ENCODE measurements at places on chromosomes 7 and 10.

GRCh38 chr7:74006451-74007241, 21.3 kb upstream of the ELN start:
- no peak for DNase-seq

- DNase-seq, result no peak
These were observed 32.0 kb downstream of the MALSU1 start for GRCh38 chr7:23331132-23331531.

- no peak for DNase-seq
These were observed 1.8 kb downstream of the HOXA2 start for GRCh38 chr7:27100694-27101170.

- DNase-seq, result no peak
These were observed 97.0 kb downstream of the LHPP start for GRCh38 chr10:124558339-124559321.

GRCh38 chr7:48217753-48218152, 46.5 kb downstream of the ABCA13 start:
- DNase-seq, result no peak

- no peak for DNase-seq
These were observed 37.3 kb downstream of the TWIST1 start for GRCh38 chr7:19080093-19080492.

DNA sequence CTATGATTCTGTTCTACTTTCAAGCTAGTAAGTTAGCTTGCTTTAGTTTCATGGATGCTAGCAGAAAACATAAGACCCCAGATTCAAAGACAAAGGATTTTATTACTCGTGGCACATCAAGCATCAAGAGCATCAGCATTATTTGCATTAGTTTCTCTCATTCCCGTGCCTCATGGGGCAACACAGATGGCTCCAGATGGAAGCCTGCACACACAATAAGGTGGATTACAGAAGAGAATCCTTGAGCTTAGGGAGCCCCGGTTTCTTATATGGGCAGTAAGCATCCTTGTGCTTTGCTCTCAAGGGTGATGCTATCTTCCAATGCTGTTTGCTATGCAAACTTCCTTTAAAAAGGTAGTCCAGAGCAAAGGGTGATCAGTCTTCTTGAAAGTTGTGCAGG, 10.7 kb upstream of the CAPZA2 start:
- no peak for DNase-seq

DNA sequence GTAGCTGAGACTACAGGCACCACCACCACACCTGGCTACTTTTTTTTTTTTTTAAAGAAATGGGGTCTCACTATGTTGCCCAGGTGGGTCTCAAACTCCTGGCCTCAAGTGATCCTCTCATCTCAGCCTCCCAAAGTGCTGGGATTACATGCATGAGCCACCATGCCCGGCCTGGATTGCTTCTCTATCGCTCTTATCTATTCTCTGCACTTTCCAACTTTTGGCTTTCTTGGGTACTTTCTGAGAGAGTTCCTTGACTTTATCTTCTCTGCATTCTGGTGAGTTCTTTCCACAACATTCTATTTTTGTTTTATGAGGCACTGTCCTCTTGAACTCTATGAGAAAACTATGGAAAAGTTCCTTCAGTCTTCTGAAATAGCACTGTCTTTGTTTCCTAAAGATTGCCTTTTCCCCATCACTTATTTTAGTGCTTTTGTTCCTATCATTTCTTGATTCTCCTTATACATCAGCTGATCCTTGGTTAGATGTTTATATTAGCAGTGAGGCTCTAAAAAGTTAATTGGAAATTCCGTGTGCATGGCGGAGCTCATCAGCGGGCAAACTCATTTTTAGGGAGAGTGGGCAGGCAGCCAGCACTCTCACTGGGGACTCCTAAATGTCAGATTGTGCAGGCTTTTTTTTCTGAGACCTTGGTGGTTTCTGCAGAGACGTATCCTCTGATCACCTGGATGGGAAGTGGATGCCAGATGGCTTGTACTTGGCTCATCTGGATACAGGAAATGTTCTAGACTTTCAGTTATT, 43.9 kb downstream of the HIP1 start:
- no peak for DNase-seq

DNA sequence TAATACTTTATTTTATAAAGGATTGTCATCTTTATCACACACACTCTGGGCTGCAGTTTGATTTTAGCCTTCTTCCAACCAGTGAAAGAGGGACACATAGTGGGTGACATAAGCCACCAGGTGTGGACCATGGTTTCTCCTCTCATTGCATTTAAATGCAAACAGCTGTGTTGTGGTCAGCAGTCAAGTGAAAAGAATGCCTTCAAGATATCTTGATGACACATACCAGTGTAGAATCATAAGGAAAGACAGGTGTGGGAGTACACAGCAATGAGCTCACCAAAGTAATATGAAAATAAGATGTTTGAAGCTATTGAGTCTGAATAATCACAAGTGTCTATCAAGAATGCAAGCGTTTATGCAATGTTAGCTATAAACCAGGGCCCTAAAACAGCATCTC, 580.0 kb downstream of the XPNPEP1 start:
- DNase-seq, result no peak

DNA sequence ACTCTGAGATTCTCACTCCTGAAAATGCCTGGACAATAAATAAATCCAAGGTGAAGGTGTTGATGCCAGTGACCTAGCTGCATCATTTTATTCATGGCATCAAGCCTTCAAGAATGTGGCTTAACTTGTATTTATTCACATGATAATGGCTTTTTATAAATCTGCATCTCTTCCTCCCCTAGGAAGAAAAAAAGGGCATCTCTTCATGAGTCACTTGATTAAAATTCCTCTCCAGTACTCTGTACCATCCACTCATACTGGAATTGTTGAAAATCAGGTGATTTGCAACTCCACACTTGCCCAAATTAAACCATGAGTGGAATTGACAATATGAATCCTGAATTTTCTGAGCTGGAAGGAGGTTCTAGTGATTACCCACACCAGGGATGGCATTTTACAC, 30.2 kb downstream of the PTPRE start:
- no peak for DNase-seq

- DNase-seq, result no peak
These were observed 27.3 kb downstream of the BAMBI start for GRCh38 chr10:28704464-28705161.

DNA sequence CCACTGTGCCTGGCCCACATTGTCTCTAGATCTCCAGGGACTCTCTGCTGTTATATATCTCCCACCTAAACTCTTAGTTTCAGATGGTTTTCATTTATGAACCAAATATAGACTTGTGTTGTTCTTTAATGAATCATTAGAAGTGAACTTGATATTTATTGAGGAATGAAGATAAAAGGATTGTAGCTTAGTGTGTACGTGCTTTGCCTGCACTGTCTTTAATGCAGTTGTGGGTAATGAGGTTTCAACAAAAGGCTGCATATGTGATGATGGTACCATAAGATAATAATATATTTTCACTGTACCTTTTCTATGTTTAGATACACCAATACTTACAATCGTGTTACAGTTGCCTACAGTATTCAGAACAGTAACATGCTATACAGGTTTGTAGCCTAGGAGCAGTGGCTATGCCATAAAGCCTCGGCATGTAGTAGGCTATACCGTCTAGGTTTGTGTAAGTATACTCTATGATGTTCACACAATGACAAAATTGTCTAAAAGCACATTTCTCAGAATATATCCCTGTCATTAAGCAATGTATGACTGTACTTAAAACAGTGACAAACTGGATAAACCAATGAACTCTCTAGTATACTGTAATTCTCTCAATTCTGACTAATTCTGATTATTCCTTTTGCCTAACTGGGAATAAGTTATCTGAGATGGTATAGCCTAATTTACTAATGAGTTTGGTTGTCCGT, 25.2 kb downstream of the VCL start:
- DNase-seq, result no peak

DNA sequence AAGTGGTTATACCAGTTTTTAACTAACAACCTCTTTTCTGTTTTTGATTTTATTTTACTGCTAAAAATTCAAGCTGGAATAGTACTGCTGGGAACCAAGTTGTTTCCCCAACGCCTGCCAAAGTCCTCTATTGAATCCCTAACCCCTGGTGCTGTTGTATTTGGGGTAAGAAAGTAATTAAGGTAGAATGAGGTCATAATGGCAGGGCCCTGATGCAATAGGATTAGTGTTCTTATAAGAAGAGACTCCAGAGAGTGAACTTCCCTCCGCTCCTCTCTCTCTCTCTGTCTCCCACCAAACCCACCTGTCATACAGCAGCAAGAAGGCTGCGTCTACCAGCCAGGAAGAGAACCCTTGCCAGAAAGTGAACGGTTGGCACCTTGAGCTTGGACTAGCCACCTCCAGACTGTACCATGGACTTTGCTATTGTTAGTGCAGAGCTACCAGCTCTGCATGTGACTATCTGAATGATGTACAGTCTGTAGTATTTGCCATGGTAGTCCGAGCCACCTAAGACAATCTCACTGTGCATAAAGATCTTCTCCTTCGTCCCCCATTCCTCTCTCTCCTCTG, 86.5 kb upstream of the KLF6 start:
- no peak for DNase-seq

DNA sequence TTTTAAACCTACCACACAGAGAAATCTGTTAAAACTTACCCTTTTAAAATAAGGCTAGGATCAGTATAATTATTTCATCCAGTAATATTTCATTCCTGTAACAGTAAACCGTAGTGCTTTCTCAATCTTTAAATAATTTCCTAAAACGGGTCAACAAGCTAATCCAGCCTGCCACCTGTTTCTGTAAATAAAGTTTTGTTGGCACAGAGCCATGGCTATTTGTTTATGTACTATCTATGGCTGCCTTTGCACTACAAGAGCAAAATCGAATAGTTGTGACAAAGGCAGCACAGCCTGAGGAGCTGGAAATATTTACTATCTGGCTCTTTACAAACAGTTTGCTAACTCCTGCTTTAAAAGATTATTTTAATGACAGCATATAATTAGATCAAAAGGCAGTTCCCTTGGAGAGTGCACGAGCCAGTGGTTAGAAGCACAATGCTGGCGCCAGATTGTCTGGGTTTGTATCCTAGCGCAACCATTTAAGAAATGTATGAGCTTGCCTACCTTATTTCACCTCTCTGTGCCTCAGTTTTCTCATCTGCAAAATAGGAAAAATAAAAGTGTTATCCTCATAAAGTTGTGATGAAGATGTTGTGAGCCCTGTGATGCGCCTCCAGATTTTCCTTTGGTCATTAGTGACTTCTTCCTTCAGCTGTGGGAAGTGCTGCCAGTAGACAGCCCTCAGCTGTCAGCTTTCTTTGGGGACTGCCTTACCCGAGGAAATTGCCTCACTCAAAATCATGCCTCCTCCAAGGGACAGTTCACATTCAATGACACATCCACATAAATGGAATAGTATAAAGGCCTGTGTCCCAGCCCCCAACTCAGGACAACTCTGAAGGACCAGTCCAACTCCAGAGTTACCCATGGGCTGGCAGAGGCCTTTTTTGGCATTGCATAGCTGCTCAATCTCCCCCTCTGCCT, 11.8 kb upstream of the MIOS start:
- DNase-seq, result no peak

GRCh38 chr7:130941322-130942210, 207.6 kb upstream of the KLF14 start:
- DNase-seq, result no peak

DNA sequence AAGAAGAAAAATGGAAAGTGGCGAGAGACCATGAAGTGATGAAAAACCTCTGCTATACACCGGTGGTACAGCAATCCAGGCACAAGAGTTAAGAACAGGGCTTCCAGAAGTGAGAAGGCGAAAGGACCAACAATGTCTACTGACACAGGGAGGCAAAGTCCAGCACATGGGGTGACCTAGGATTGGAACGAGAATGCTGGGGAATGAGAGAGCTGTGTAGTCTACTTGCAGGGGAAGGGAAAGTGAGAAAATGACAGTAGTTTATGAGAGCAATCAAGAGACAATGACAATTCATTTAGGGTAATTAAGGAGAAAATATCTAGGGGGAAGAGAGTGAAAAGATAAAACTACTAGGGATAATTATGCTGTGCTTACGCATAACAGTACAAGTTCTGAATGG, 169.2 kb downstream of the SLC25A13 start:
- no peak for DNase-seq

- no peak for DNase-seq
These were observed 17.1 kb downstream of the GRID1 start for GRCh38 chr10:86349474-86349873.

DNA sequence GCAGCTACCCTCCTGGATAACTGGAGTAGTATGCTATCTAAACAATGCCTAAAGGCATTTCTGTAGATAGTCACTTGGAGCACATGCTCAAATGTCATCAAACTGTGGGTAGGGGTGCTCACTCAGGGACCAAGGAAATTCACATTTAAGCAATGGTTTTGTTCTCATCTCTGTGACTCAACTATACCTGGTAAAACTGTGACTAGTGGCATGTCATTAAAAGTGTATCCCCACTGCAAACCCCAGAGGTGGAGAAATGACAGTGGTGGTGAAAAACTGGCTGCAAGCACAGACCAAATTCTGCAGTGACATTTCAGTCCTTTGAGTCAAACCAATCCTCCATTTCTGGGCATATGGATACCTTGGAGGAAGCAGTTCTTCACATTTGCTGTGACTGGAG, 134.2 kb upstream of the EFCAB10 start:
- no peak for DNase-seq

DNA sequence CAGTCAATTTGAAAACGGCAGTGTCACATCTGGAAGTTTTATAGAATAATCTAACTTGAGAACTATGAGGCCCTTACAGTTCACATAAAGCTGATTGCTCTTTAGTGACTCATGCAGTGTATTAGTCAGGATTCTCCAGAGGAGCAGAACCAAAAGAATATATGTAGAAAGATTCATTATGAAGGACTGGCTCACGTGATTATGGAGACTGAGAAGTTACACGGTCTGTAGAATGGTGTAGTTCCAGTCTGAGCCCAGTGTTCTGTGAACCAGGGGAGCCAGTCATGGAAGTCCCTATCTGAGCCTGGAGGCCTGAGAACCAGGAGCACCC, 21.5 kb downstream of the RBM33 start:
- no peak for DNase-seq

DNA sequence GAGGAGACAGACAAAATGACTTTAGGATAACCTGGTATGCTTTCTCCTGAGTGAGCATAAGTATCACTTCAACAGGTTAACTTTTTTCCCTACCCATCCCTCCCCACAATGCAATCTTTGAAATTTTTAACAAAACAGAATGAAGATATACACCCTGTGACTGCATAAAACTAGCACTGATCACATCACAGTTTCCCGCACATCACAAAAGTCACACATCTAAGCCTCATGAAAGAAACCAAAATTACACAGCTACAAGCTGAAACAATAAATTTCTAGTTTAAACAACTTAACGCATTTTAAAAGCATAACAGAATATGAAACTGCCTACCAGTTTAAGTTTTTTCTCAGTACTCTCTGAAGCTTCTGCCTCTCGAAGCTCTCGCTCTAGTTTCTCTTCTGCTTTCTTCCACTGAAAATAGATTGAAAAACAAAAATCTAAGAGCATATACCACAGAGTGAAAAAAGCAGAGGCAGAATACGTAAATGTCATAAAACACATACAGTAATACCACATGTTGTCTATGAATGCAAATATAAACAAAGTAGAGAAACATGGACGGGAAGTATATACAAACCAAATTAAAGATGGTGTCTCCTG, 18.1 kb downstream of the NOC3L start:
- no peak for DNase-seq

All from stimulated activated CD8-positive, alpha-beta memory T cell treated with anti-CD3 and anti-CD28 coated beads, Interleukin-4, amount 100 ng/mL, for 1 hour (primary cell).